ENCODE measurements at places on chromosomes 13 and 19. TPM values are rescaled to one million over a fixed set of nuclear protein-coding genes. Genes with fewer than 3 reads are reported as not detected.
A peak's percentile ranks its signal among the peaks of the same experiment; 100 is the strongest.

FOXA3 gene
- not detected for total RNA-seq

PCDH17 gene
- 0.97 TPM for total RNA-seq

TEKTIP1 gene
- not detected for total RNA-seq

TEX101 gene
- total RNA-seq = not detected

WTIP gene
- 2.4 TPM for total RNA-seq

YJEFN3 gene
- total RNA-seq = not detected

SYNGR4 gene
- total RNA-seq = not detected

SLC25A41 gene
- 0.42 TPM for total RNA-seq

WDR62 gene
- total RNA-seq = 2.1 TPM

DACH1 gene
- total RNA-seq = 0.98 TPM

GRCh38 chr19:53536225-53536548 lies 1.8 kb upstream of the ZNF331 start:
- no peak for DNase-seq
- no peak overlapping the region for H3K4me3 ChIP-seq
- H3K27me3 ChIP-seq = no peaks in the 10 kb centered on the region
- peaks cover 3% of the 10 kb centered on the region for H3K4me1 ChIP-seq
- H3K27ac ChIP-seq = no peak overlapping the region

- DNase-seq = no peak
- no peak overlapping the region for H3K4me3 ChIP-seq
- no peaks in the 10 kb centered on the region for H3K36me3 ChIP-seq
- H3K4me1 ChIP-seq = no peaks in the 10 kb centered on the region
Observed at GRCh38 chr13:94322925-94323763, 156.3 kb downstream of the DCT start.

DNA sequence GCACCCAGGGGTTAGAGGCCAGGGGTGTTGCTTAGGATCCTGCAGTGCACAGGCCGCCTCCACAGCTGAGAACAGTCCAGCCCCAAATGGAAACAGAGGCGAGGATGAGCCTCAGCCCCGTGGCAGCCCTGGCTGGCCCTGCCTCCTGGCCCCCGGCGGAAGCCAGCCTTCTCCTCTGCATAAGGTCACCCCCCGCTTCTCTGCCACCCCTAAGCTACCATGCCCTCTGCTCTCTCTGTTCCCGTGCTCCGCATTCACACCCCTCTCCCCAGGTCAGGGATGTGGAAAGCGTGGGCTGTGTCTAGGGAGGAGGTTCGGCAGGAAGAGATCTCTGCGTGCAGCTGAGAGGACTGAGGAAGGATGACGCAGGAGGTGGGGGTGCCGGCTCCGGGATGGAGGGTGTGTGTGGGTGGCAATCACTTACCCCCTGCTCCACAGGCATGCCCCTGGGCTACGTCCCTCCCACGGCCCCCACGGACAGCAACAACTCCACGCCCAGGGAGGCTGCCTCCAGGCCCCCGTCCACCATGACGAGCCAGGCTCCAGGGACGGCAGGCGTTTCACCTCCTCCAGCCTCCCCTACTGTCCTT lies 6.0 kb downstream of the SSC5D start:
- no peak for DNase-seq
- H3K4me1 ChIP-seq = no peaks in the 10 kb centered on the region
- H3K27me3 ChIP-seq = no peaks in the 10 kb centered on the region
- H3K36me3 ChIP-seq = no peaks in the 10 kb centered on the region
- H3K4me3 ChIP-seq = peak overlapping the region; percentile 39

- H3K4me3 ChIP-seq = no peak overlapping the region
- H3K4me1 ChIP-seq = no peaks in the 10 kb centered on the region
- H3K27ac ChIP-seq = no peak overlapping the region
- no peaks in the 10 kb centered on the region for H3K36me3 ChIP-seq
Observed at GRCh38 chr13:108439556-108439955, 170.0 kb downstream of the TNFSF13B start.

DNA sequence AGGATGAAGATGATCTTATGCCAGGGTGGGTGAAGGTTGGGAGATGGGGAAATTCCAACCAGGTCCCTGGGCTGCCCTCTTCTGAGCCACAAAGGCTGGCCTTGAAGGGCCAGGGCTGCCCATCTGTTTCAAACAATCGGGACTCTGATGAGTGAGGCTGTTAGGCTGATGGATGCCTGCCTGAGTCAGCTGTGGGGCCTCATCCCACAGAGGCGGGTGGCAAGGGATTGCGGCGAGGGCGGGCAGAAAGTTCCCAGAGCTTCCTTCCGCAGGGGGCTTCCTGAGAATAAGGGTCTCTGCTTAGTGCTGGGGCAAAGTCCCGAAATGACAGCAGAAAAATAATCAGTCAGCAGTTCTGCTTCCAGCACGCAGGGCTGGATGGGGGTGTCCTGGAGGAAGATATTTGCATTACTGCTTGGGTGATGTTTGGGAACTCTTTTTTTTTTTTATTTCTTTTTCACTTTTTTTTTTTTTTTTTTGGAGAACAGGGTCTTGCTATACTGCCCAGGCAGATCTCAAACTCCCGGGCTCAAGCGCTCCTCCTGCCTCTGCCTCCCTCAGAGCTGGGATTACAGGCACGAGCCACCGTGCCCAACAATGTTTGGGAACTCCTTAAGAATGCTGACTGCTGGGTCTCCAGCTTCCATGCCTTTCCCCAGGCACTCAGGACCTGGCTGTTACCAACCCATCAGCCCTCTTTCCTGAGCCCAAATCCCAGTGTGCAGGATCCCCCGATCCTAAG lies 14.1 kb downstream of the SH3GL1 start:
- no peak overlapping the region for H3K4me3 ChIP-seq
- no peak for DNase-seq
- H3K36me3 ChIP-seq = no peaks in the 10 kb centered on the region
- H3K27ac ChIP-seq = no peak overlapping the region
- H3K4me1 ChIP-seq = peaks cover 40% of the 10 kb centered on the region

DNA sequence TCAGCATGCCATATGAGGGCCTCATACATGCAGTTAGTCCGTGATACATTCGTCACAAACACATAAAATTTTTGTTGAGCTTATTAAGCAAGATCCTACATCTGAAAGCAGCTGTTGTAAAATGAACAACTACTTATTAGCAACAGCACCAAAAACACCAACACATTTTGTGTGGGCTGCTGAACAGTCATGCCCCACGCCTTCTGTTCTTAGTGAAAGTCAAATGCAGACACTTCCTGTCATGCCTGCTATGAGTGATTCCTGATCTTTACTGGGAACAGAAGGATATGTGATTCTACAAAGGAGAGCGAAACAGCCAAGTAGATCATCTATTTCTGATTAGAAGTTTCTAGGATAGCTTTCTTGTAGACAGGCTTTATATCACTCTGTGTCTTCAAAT lies 4.2 kb upstream of the B3GLCT start:
- no peak overlapping the region for H3K4me3 ChIP-seq
- no peaks in the 10 kb centered on the region for H3K27me3 ChIP-seq
- H3K4me1 ChIP-seq = peaks cover 5% of the 10 kb centered on the region
- no peaks in the 10 kb centered on the region for H3K36me3 ChIP-seq

- no peak overlapping the region for H3K4me3 ChIP-seq
- no peaks in the 10 kb centered on the region for H3K27me3 ChIP-seq
- H3K36me3 ChIP-seq = no peaks in the 10 kb centered on the region
- H3K27ac ChIP-seq = no peak overlapping the region
Observed at GRCh38 chr13:71677124-71677523, 189.9 kb downstream of the DACH1 start.

- H3K27me3 ChIP-seq = no peaks in the 10 kb centered on the region
- peaks cover 40% of the 10 kb centered on the region for H3K4me1 ChIP-seq
Observed at GRCh38 chr19:6248844-6249243, 30.9 kb downstream of the MLLT1 start.

DNA sequence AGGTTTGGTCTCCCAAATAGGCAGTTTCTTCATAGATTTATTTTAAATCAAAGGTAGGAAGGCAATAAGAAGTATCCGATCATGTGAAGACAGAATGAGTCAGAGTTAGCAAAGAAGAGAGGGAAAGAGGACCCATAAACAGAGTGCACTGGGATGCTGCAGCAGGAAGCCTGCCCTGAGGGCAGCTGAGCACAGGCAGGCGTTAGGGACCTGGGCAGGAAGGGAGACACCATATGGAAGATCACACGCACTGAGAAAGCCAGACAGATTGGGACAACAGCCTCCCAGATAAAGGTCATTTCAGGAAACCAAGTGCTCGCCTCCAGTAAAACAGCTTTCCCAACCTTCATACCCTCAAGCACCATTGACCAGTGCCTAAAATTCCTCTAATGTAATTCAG lies 598.0 kb downstream of the EFNB2 start:
- no peaks in the 10 kb centered on the region for H3K36me3 ChIP-seq
- no peak overlapping the region for H3K27ac ChIP-seq
- DNase-seq = no peak
- no peak overlapping the region for H3K4me3 ChIP-seq
- H3K4me1 ChIP-seq = no peaks in the 10 kb centered on the region
- no peaks in the 10 kb centered on the region for H3K27me3 ChIP-seq

GRCh38 chr13:100588331-100589177 lies at the start of gene GGACT:
GGACT (minus strand) TSS chr13:100588789; CDS start chr13:100532591, 56,198 bp downstream.
- peak within 1 kb of the TSS; percentile 74 for H3K27ac ChIP-seq
- DNase-seq = no peak
- peak within 1 kb of the TSS; percentile 72 for H3K4me3 ChIP-seq
- H3K27me3 ChIP-seq = no peaks in the 10 kb centered on the region
- no peaks in the 10 kb centered on the region for H3K36me3 ChIP-seq
- peaks cover 6% of the 10 kb centered on the region for H3K4me1 ChIP-seq

DNA sequence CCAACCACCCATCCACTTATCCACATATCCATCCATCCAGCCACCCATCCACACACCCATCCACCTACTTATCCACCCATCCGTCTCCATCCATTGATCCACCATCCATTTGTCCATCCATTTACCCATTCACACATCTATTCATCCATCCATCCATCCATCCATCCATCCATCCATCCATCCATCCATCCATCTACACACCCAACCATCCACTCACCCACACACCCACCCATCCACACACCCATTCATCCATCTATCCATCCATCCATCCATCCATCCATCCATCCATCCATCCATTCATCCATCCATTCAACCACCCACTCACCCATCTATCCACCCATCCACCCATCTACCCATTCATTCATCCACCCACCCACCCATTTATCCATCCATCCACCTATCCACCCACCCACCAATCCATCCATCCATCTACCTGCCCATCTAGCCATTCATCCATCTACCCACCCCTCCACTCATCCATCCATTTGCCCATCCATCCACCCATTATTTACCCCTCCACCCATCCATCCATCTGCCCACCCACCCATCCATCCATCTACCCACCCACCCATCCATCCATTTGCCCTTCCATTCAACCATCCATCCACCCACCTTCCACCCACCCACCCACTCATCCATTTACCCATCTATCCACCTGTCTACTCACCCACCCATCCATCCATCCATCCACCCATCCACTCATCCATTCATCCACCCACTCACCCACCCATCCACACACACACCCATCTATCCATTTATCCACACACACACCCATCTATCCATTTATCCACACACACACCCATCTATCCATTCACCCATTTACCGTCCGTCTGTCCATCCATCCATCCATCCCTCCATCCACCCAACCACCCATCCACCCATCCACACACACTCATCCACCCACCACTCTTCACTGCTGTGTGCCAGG lies 2.5 kb upstream of the TMPRSS9 start:
- no peak for DNase-seq
- no peak overlapping the region for H3K4me3 ChIP-seq
- peaks cover 18% of the 10 kb centered on the region for H3K27me3 ChIP-seq
- no peaks in the 10 kb centered on the region for H3K36me3 ChIP-seq
- H3K4me1 ChIP-seq = no peaks in the 10 kb centered on the region
- no peak overlapping the region for H3K27ac ChIP-seq

GRCh38 chr19:20472854-20473253 lies 92.7 kb downstream of the ZNF737 start:
- no peaks in the 10 kb centered on the region for H3K27me3 ChIP-seq
- DNase-seq = no peak
- H3K27ac ChIP-seq = no peak overlapping the region

- no peaks in the 10 kb centered on the region for H3K36me3 ChIP-seq
- DNase-seq = peak; percentile 36
- no peak overlapping the region for H3K27ac ChIP-seq
- no peaks in the 10 kb centered on the region for H3K27me3 ChIP-seq
- peaks cover 4% of the 10 kb centered on the region for H3K4me1 ChIP-seq
Observed at GRCh38 chr13:31045286-31046081, 113.0 kb downstream of the TEX26 start.

DNA sequence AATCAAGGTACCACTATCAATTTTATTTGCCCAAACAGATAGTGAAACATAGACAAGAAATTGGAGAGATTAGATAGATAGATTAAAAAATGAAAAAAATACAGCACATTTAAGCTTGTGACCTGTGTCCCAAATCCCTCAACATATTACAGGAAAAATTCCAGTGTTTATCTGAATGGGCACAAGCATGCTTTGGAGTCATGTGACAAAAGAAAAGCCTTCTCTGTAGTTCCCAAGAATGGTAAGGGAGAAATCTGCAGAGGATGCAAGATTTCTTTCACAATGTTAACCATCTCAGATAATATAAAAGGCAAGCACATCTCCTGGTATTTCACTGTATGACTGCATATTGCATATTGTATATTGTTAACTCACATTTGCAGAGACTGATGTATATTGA lies 168.0 kb downstream of the PCDH9 start:
- H3K27ac ChIP-seq = no peak overlapping the region
- no peak overlapping the region for H3K4me3 ChIP-seq
- H3K36me3 ChIP-seq = no peaks in the 10 kb centered on the region
- DNase-seq = no peak
- no peaks in the 10 kb centered on the region for H3K27me3 ChIP-seq

GRCh38 chr19:45253396-45254027 lies 2.4 kb downstream of the MARK4 start:
- no peak overlapping the region for H3K4me3 ChIP-seq
- H3K4me1 ChIP-seq = peaks cover 22% of the 10 kb centered on the region
- DNase-seq = no peak
- no peaks in the 10 kb centered on the region for H3K36me3 ChIP-seq
- H3K27ac ChIP-seq = no peak overlapping the region
- no peaks in the 10 kb centered on the region for H3K27me3 ChIP-seq

DNA sequence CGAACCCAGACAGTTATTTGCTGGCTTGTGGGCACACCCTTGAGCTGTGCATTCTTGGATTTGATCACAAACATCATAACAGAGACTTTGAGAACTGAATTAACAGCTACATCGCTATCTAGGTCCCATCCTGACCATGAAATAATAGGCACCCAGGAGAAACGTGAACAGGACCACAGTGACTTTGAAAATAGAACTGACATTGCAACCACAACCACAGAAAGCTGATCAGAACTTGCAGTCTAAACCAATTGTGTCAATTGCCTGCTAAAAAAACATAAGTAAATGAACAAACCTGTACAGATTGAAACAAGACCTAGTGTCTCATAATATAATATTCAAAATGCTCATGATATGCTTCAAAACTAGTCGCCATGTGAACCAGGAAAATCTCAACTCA lies 18.3 kb upstream of the KATNAL1 start:
- no peak overlapping the region for H3K4me3 ChIP-seq
- H3K4me1 ChIP-seq = no peaks in the 10 kb centered on the region
- H3K36me3 ChIP-seq = no peaks in the 10 kb centered on the region
- H3K27ac ChIP-seq = no peak overlapping the region
- no peaks in the 10 kb centered on the region for H3K27me3 ChIP-seq

- H3K36me3 ChIP-seq = no peaks in the 10 kb centered on the region
- H3K27me3 ChIP-seq = no peaks in the 10 kb centered on the region
- DNase-seq = no peak
Observed at GRCh38 chr13:80558074-80558473, 217.1 kb upstream of the SPRY2 start.

Measured in gastrocnemius medialis (tissue), 4 donors.